CD4-positive, alpha-beta T cell treated with Interleukin-10 for 1 hour (primary cell): ENCODE measurements at places on chromosomes 11 and 22.

GRCh38 chr11:61803889-61804647, 11.4 kb downstream of the FEN1 start:
- no peak for DNase-seq

DNA sequence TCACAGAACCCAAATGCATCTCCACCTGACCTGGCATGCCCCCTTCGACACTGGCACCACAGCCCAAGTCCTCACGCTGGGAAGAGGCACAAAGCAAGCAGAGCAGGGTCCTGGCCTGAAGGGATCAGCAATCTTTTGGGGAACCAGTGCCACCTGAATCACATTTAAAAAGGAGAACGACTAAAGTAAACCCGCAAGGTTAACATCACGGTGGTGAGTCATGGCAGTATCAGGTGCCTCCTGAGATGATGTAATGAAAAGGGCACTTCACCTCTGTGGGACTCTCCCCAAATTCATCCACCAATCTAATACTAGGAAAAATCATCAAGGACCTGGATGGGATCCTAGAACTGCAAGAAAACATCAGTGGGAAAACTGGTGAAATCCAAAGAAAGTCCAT, 44.9 kb downstream of the PACSIN2 start:
- DNase-seq = no peak

- no peak for DNase-seq
Measured at GRCh38 chr11:35035894-35036408, 103.0 kb upstream of the CD44 start.

DNA sequence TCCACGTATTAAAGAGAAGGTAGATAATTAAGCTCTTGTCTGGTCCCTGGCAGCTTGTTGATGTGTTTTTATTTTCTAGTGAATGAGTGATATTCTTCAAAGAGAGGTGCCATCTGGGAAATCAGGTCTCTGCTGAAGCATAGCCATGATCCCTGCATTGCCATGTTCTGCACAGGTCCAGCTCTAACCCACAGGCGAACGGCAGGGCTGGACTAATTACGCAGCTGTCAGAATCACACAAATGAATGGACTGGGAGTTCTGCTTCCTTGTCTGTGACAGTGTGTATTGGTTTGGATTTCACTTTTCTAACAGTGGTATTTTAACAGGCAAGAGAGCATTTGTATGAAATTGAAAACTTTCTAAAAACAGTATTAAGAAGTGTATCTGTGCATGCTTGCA, 235.6 kb downstream of the FAT3 start:
- DNase-seq = no peak

DNA sequence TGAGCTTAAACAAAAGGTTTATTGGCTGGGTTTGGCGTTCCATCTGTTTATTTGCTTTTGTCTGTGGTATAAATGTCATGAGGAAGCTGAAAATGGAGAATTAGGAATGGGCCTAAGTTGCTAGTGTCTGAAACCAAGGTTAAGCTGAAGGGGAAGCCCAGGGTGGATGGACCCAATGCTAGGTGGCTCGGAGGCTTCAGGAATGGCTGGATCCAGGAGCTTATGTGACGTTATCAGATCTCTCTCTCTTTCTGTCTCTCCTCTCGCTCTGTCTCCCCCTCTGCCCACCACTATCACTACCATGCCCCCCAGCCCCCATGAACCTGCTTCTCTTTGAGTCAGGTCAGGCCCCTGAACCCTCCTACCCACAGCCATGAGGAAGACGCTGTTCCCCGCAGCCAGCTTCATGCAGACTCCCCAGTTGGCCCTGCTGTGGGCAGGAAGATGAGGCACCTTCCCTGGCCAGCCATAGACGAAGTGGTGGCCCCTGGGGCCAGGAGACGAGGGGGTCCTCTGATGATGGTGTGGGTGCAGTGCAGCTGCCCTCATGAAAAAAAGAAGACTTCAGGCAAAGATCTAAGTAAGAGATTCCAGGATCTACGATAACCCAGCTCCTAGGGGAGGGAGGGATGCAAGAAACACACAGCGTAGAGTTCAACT, 101.5 kb downstream of the BRD1 start:
- DNase-seq = no peak

DNA sequence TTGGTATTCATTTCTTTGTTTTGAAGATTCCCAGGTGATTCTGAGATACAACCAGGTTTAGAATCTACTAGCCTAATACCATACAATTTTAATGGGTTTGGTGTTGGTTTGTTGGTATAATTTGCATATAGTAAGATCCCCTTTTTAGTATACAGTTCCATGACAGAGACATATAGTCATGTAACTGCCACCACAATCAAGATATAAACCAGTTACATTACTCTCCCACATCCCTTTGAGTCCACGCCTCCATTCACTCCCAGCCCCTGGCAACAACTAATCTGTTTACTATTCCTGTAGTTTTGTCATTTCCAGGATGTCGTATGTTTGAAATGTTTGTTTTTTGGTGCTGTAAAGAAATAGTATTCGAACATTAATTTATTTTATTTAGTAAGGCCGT, 4.3 kb downstream of the ASRGL1 start:
- no peak for DNase-seq

GRCh38 chr11:117279711-117280376, 11.3 kb upstream of the BACE1-AS start:
- DNase-seq = peak; percentile 38

- no peak for DNase-seq
Measured at GRCh38 chr11:36333897-36334296, 37.8 kb downstream of the PRR5L start.

GRCh38 chr11:77214557-77214956, 86.5 kb downstream of the MYO7A start:
- DNase-seq = no peak

DNA sequence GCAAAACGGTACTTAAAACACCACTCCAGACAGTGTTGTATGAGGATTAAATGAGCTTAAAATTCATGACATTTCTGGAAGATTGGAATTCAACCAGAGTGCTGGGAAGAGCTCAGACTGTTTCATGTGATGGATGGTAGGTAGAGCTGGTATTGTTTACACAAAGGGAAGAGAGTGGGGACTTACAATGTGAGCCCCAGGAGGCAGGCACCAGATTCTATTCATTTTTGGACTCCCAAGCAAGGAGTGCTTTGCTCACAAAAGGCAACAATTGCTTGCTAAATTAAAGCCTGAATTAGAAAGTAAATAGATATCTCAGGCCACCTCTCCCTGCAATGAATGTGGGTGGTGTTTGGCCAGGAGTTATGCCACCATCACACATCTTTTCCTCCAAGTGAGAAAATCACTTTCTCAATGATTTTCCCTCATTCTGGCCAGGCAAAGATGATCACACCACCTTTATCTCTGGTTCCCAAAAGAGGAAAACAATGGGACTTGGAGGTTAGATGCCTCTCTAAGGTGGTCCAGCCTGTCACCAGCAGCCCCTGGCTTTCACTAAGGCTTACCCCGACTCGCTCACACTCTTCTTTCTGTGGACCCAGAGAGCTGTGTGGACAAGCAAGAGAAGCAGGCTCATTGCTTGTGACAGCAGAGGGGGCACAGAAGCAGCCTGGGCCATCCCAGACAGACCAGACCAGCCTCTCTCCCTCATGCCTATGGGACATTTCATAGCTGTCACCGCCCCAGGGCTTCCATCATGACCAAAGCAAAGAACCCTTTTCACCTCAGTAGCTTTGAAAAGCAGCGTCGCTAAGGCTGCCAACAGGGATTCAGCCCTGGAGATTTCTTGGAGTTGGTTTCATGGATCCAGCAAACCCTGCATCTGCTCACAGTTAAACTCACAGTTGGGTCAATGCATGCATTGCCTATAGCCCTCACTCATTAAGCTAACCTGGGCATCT, 63.5 kb upstream of the DRD2 start:
- DNase-seq = no peak

GRCh38 chr22:18962308-18962635, 26.2 kb upstream of the PRODH start:
- DNase-seq = no peak

- no peak for DNase-seq
Measured at GRCh38 chr22:22925146-22925804, 37.7 kb downstream of the IGLL5 start.

- no peak for DNase-seq
Measured at GRCh38 chr22:48248901-48249455, 1486.5 kb downstream of the TBC1D22A start.

GRCh38 chr11:83528225-83528624, 242.1 kb upstream of the CCDC90B start:
- DNase-seq = no peak

- DNase-seq = no peak
Measured at GRCh38 chr22:47654922-47655491, 892.6 kb downstream of the TBC1D22A start.

GRCh38 chr11:131924001-131924400, 553.6 kb downstream of the NTM start:
- DNase-seq = no peak
